Kidney epithelial cell (primary cell): ENCODE measurements at places on chromosomes 1 and 21. TPM values are rescaled to one million over a fixed set of nuclear protein-coding genes. Genes with fewer than 3 reads are reported as not detected.

DNA sequence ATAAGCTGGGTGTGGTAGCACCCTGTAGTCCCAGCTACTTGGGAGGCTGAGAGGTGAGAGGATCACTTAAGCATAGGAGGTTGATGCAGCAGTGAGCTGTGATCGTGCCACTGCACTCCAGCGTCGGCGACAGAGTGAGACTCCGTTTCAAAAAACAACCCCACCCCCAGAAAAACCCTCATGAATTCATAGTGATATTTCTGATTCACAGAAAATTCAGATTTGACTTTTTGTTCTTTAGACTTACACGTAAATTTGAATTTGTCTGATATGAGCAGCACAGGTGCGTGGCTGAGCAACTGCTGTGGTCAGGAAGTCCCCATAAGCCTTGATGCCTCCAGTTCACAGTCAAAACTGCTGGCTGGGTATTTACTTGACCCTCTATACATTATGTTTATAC lies 10.0 kb upstream of the MORC3 start:
- no peak for DNase-seq

DNA sequence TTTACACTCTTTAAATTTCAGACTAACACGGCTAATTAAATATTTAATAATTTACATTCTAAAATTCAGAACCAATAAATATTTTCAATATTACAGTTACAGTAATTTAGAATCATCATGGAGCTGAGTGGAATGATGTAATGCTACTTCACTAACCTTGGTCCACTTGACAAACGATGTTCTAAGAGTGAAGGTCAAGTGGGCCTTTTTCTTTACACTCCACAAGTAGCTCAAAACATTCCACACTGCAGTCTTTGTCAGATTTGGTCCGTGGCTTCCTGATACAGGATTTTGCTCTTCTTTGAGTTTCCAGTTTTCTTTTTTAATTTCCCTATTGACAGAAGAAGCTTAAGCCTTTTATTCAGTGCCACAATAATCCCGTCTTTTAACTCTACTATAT lies 164.6 kb upstream of the NRIP1 start:
- DNase-seq: no peak

DNA sequence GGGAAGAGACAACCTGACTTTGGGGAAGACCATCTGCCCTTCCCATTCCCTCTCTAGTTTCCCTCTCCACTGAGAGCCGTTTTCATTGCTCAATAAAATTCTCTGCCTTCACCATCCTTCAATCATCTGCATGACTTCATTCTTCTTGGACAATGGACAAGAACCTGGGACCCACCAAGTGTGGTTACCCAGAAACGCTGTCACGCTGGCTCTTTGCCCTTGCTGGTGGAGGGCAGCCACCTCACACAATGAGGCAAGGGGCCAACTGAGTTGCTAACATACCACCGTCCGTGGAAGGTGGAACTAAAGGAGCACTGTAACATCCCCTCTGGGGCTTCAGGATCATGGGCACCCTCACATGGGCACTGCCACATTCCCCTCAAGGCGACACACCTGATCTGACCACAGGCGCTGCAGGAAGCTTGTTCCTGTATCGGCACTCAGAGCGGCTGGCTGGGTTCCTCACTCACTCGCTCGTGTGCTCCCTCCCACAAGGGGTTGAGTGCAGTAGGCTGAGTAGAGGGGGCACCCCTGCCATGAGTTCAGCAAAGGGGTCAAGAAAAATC lies 652.4 kb downstream of the PLPP3 start:
- no peak for DNase-seq

GRCh38 chr1:184956999-184957700 lies 17.2 kb downstream of the NIBAN1 start:
- DNase-seq: no peak

- no peak for DNase-seq
Measured at GRCh38 chr1:185305419-185305818, 11.6 kb downstream of the IVNS1ABP start.

- no peak for DNase-seq
Measured at GRCh38 chr1:41927118-41927517, 8.4 kb upstream of the HIVEP3 start.

- no peak for DNase-seq
Measured at GRCh38 chr1:204705888-204706837, 20.6 kb upstream of the LRRN2 start.

DNA sequence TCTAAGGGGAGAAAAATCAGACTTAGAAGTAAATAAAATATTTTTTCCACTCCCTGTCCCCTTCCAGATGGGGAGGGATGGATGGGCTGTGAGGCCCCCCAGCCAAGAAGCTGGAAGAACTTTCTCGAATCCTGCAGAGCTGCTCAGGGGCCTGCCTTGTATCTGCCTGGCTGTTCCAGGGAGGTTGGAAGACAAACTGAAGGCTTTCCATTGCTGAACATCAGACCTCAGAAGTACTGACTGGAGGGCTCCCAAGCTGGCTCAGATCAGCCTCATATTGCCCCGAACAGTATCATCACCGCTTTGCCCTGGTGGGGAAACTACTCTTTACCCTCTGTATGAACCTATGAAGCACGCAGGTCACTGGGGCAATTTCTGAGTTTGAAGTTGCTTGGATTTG lies 12.4 kb upstream of the F3 start:
- no peak for DNase-seq

- DNase-seq: no peak
Measured at GRCh38 chr1:172083191-172083590, 241.9 kb downstream of the DNM3 start.

- DNase-seq: no peak
Measured at GRCh38 chr1:33849211-33849610, 14.7 kb upstream of the HMGB4 start.

- no peak for DNase-seq
Measured at GRCh38 chr1:184664042-184664660, 90.5 kb downstream of the EDEM3 start.

- no peak for DNase-seq
Measured at GRCh38 chr1:161738627-161739287, 10.8 kb upstream of the DUSP12 start.

- no peak for DNase-seq
Measured at GRCh38 chr1:230587061-230587460, 55.2 kb upstream of the COG2 start.

DNA sequence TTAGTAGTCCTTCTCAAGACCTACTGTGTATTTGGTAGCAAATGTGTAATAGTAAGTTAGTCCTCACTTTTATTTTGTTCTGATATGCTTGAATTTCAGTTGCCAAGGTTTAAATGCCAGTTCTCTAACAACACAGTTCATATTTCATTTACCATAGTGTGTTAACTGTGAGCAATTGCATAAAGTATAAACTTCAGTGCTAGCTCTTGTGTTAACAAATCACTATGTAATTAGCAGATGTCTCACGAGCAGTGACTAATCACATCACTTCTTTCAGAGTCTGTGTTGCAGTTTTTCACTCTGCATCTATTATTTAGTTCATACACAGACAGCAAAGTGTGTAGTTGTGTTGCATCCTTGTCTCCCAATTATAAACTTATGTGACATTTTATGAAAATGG lies 47.8 kb downstream of the ZMYM4 start:
- no peak for DNase-seq

DNA sequence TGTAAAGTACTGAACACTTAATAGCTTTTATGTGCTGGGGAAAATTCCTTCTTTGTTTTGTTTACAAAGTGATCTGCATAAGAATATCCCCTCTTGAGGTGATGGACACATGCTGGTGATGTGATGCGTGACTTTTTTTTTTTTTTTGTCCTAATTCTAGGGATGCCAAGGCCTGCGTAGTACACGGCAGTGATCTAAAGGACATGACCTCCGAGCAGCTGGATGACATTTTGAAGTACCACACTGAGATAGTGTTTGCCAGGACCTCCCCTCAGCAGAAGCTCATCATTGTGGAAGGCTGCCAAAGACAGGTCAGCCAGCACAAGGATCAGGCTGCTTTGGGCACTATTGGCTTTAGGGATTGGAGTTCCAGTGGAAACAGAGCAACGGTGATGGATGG lies 24.7 kb downstream of the ATP1A1 start:
- DNase-seq: no peak

DNA sequence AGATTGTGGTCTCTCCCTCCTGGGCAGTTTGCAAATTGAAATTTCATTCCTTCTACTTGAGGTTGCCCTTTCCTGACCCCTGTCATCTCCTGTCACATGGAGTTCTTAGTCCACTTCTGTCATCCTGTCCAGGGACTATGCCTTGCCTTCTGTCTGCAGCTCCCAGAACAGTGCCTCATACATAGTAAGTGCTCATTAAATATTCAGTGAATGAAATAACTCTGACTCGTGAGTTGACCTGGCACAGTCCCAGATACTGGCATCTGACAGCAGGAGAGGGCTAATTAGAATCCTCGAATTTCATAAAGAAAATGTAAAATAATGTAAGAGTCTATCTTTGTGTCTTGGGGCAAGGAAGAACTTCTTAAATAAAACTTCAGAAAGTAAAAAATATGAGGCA lies 50.8 kb downstream of the CNIH3 start:
- no peak for DNase-seq

GRCh38 chr1:58964880-58965279 lies 181.0 kb upstream of the JUN start:
- DNase-seq: peak; percentile 12

- peak; percentile 32 for DNase-seq
Measured at GRCh38 chr1:78145105-78145580, 99.4 kb downstream of the GIPC2 start.

DNA sequence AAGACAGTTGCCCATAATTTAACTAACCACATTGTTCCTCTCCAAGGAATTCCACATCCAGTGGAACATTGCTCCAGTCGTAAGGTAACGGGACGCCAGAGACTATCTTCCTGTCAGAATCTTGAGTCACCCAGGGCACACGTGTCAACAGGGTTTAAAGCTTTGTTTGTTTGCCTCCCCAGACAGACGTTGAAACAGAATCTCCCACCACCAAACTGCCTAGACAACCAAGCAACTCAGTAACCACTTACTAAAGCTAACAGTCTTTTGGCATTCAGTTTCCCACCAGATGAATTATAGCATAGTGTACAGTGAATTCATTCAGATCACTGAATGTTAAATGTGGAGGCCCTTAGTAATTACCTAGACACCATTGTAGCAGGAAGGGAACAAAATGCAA lies 439.5 kb downstream of the PLPP3 start:
- DNase-seq: no peak

DNA sequence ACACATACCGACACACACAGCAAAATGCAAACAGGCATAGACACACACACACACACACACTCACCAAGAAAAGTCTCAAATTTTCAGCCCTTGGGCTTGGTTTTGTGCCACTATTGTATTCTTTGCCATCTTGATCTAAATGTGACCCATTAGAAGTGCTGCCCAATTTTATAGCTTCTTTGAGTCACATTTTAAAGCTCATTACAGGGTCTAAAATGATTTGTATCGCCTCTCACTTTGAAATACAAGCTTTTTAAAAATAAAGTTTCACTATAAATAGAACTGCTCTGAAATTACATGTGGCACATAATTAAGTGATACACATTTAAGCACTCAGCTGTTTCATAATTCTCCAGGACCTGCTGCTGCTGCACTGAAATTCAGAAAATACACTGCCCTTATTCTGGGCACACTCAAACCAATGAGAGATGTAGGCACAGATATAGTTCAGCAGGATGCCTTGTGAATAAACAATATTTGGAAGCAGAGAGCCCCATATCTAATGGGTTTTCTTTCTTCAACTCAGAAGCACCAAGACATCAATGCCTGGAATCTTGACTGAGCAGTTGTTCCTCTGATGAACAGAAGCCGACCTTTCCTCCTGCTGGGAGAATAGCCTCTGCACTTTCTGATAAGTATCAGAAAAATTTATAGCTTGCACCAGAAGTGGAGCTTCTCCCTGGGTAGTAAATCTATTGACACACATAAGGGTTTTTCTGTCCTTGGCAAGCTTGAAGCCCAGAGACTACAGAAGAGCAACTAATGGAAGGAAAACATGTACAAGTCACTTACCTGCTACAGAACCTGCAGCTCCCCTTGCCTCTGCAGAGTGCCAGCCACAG lies 37.0 kb upstream of the PLPPR4 start:
- no peak for DNase-seq

DNA sequence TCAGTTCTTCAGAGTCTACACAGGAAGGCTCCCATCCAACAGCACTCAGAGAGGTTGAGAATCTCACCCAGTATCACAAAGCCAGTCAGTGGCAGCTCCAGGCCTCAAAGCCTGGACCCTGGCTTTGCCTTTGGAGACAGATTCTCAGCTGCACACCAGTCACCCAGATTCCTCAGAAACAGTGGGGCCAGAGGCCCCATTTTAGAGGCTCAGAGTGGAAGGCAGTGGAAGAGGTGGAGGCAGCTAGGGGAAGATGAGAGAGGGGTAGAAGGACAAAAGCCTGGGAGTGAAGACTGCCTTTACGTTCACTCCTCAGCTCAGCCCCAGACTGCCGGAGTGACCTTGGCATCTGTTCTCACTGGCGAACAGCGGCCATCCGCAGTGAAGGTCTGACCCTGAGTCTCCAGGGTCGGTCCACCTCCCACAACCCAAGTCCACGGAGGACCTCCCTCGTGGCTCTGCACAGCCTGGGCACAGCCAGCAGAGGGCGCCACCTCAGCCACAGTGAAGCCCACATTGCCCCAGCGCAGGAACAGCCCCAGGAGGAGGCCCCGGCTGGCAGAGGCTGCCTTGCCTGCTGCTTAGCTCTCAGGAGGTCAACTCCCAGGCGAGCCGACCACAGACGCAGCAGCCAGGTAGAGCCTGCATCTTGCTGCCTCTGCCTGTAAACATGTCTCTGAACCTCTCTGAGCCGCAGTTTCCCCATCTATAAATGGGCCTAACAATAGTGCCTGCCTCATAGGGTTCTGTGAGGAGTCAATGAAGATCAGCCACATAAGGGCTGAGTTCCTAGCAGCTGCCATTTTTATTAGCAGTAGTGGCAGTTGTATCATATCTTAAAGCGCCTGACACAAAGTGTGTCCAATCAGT lies 5.9 kb upstream of the FNDC5 start:
- no peak for DNase-seq

- DNase-seq: peak; percentile 2
Measured at GRCh38 chr1:110780600-110781484, 92.1 kb upstream of the CD53 start.

- DNase-seq: no peak
Measured at GRCh38 chr1:3762151-3762872, 10.1 kb downstream of the CCDC27 start.

- DNase-seq: no peak
Measured at GRCh38 chr1:7511381-7511780, 259.7 kb upstream of the VAMP3 start.

Gene ALPL
- total RNA-seq: 5.1 and 7.3 TPM in 2 replicates

Gene HOOK1
- 8.9 and 10.9 TPM in 2 replicates for total RNA-seq

Gene MPL
- total RNA-seq: not detected in 2 replicates

Gene NFIA
- total RNA-seq: 3.5 and 4.9 TPM in 2 replicates

Gene FMOD
- 0.62 and 0.79 TPM in 2 replicates for total RNA-seq

Gene A3GALT2
- not detected in 2 replicates for total RNA-seq

Gene PTGS2
- 2.8 and 5.4 TPM in 2 replicates for total RNA-seq

Gene HMCN1
- 1.3 and 2.1 TPM in 2 replicates for total RNA-seq

Gene DMRTA2
- total RNA-seq: not detected in 2 replicates

Gene APOBEC4
- total RNA-seq: not detected in 2 replicates
